ENCODE measurements at places on chromosomes 3 and 15. TPM values are rescaled to one million over a fixed set of nuclear protein-coding genes. Genes with fewer than 3 reads are reported as not detected.

TRIM71 gene
- total RNA-seq, result not detected

BUB1B gene
- 2.9 TPM for total RNA-seq

PRRT3 gene
- 4.7 TPM for total RNA-seq

SAMMSON gene
- total RNA-seq, result not detected

SV2B gene
- under 0.01 TPM for total RNA-seq

DNAH12 gene
- 0.13 TPM for total RNA-seq

CCR2 gene
- total RNA-seq, result not detected

MED12L gene
- 1.0 TPM for total RNA-seq

FSIP1 gene
- total RNA-seq, result 1.6 TPM

CACNA1D gene
- 0.07 TPM for total RNA-seq

GNAT1 gene
- not detected for total RNA-seq

EFCC1 gene
- not detected for total RNA-seq

REC114 gene
- not detected for total RNA-seq

NPAP1 gene
- total RNA-seq, result not detected

CLASP2 gene
- 64.6 TPM for total RNA-seq

TLR9 gene
- total RNA-seq, result 0.23 TPM

PPM1L gene
- 11.6 TPM for total RNA-seq

LRRIQ4 gene
- total RNA-seq, result 0.07 TPM

ITGA11 gene
- 190 TPM for total RNA-seq

CRYGS gene
- total RNA-seq, result 0.89 TPM

ISLR2 gene
- 0.10 TPM for total RNA-seq

TOP2B gene
- total RNA-seq, result 81.7 TPM

WNT7A gene
- total RNA-seq, result not detected

SYNPR gene
- total RNA-seq, result not detected

C3orf70 gene
- 0.46 TPM for total RNA-seq

PLA2G4B gene
- total RNA-seq, result 1.2 TPM

HMCES gene
- 19.0 TPM for total RNA-seq

CHRNA7 gene
- total RNA-seq, result 1.2 TPM

HRG gene
- not detected for total RNA-seq

DPPA4 gene
- total RNA-seq, result under 0.01 TPM

MAP6D1 gene
- total RNA-seq, result 2.3 TPM

TGM4 gene
- not detected for total RNA-seq

MUSTN1 gene
- total RNA-seq, result 0.13 TPM

CRTC3 gene
- 22.5 TPM for total RNA-seq

ATP13A4 gene
- total RNA-seq, result 0.36 TPM

CCDC39 gene
- total RNA-seq, result not detected

SHISA5 gene
- total RNA-seq, result 134 TPM

KLHL40 gene
- total RNA-seq, result not detected

RNF7 gene
- total RNA-seq, result 24.0 TPM

TEX55 gene
- not detected for total RNA-seq

KIF9 gene
- total RNA-seq, result 3.0 TPM

TJP1 gene
- total RNA-seq, result 47.8 TPM

HCLS1 gene
- 0.76 TPM for total RNA-seq

NLGN1 gene
- total RNA-seq, result 2.3 TPM

CPNE9 gene
- total RNA-seq, result not detected

PLA2G4E gene
- total RNA-seq, result not detected

MORF4L1 gene
- 360 TPM for total RNA-seq

ATRIP gene
- 5.1 TPM for total RNA-seq

IL17RB gene
- total RNA-seq, result under 0.01 TPM

CTXN2 gene
- total RNA-seq, result not detected

ALG1L2 gene
- total RNA-seq, result not detected

NCBP2 gene
- total RNA-seq, result 70.1 TPM

ECE2 gene
- total RNA-seq, result 0.17 TPM

EHD4 gene
- total RNA-seq, result 27.6 TPM

HRH1 gene
- 21.6 TPM for total RNA-seq
